NB4 (cell line): ENCODE measurements at places on chromosomes 5 and 9.

DNA sequence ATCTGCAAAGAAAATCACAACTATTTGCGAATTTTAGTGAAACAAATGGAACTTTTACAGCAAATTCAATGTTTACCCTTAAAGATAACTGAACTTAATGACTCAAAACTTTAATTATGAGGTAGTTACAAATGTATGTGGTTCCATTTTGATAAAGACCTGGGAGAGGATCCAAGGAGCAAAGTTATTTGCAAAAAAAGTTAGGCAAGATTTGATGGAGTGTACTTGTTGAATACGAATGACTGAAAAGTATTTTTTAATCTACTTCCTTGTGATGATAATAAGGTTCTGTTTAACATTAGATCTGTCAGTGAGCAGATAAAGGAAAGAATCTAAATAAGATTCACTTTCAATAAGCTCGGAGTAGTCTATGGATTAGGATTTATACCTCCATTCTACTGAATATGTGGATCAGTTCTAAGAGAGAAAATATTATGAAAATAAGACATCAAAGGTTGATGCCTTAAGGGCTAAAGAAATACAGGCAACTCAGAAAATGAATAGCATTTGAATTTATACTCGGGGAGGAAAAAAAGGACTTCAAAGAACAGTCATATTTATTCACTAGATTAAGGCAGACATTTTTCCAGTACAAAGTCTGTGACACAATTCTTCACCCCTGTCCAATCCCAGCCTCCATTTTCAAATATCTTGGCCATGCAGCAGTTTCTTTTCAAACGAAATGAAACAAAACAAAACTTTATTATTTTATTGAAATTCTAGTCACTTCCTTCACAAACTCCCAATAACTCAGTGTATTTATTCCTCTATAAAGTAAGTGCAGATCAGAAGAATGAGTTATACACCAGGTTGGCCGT is 199.8 kb downstream of the PDE4D start:
- DNase-seq = no peak

GRCh38 chr9:121813519-121814210 is 162.2 kb downstream of the DAB2IP start:
- DNase-seq = no peak

DNA sequence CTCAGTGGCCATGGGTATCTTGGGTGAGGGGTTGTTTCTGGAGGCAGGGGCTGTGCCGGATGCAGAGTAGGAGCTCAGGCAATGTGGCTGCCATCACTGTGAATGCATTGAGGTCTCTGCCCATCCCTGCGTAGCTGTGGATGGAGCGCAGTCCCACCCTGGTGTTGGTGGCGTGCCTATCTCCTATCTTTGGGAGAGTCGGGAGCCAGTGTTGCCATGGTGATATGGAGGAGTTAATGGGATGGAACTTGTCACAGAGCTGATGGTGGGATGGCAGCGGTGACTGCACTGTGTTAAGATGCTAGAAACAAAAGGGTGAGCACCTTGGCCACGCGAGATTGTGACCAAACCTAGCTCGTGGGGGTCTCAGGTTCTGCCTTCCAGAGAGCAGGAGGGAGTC is 197.3 kb downstream of the MELK start:
- no peak for DNase-seq

GRCh38 chr9:17990602-17991001 is 411.7 kb downstream of the SH3GL2 start:
- no peak for DNase-seq

- DNase-seq = no peak
These were observed 12.2 kb upstream of the TEX48 start for GRCh38 chr9:114694146-114694545.

GRCh38 chr9:108565651-108566378 is 290.0 kb downstream of the ACTL7B start:
- DNase-seq = peak; percentile 76

GRCh38 chr5:3010953-3011763 is 259.7 kb upstream of the IRX2 start:
- no peak for DNase-seq

DNA sequence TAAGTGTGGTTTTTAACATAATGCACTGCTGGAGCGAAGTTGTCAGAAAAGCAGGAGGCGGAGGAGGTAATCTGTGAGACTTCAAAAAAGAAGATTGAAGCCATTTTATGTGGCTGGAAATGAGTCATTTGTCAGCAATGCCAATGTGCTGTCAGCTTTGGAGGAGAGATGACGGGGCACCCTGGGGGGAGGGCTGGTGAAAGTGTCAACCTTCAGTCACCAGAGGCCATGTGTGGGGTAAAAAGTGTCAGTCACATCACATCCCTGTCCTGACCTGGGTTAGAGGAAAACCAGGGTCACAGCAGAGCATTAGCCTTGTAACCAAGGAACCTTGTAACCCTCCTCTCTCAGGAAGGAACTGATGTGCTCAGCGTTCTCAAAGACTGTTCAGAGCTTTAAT is 59.1 kb downstream of the TLR4 start:
- DNase-seq = no peak

GRCh38 chr5:9947944-9948343 is 301.7 kb downstream of the ATPSCKMT start:
- DNase-seq = no peak

DNA sequence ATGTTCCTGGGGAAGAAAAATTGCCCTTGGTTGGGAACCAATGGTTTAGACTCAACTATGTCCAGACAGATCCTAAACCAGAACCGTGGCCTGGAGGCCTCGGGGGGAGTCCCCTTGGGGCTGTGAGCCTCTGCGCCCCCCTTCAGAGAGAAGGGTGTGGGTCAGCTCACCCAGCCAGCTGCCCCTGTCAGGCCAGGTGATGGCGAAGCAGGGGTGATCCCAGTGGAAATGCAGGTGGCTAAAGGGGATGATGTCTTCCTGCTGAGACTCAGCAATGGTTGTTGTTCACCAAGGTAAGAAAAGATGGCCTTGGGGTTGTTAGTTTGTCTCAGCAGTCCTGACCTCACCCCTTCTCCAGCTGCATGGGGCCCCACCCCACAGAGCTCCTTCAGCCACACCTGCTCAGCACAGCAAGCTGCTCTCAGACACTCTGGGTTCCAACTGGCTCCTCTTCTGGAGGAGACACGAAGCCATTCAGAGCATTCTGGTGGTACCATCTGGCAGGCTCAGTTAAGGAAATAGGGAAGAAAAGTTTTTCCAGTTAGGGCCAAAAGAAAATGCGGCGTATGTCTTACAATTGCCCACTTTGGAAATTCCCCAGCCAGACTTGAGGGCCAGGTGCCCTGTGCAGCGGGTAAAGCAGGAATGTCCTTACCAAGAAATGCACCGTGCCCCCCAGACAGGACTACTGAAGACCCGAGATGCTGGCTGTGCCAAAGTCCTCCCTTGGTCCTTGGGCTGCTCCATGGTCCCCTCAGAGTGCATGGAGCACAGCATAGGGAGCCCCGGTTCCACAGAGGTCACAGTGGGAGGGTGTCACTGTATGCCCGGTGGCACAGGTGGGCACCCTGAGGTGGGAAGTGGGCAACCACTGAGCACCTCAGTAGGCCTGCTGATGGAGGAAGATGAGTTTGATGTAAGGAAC is 90.2 kb downstream of the NSUN2 start:
- DNase-seq = no peak

DNA sequence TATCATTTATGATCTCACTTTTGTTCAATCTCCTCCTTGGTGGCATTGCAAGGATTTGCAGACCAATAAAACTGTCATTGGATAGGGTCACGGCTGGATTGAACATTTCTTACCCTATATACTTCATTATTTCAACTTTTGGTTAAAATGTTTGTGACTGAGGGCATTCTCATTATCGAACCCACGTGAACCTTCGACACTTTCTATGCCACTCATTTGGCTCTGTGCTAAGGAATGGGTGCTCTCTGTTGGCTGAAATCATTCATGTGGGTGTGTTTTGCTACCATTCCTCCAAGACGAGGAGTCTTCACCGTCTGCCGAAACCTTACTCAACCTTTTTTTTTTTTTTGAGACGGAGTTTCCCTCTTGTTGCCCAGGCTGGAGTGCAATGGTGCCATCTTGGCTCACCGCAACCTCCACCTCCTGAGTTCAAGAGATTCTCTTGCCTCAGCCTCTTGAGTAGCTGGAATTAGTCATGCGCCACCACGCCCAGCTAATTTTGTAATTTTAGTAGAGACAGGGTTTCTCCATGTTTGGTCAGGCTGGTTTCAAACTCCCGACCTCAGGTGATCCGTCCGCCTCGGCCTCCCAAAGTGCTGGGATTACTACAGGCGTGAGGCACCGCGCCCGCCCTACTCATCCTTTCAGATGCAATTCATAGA is 62.5 kb downstream of the CSNK1A1 start:
- no peak for DNase-seq

- no peak for DNase-seq
These were observed 1.4 kb downstream of the PRR16 start for GRCh38 chr5:120465436-120465961.

DNA sequence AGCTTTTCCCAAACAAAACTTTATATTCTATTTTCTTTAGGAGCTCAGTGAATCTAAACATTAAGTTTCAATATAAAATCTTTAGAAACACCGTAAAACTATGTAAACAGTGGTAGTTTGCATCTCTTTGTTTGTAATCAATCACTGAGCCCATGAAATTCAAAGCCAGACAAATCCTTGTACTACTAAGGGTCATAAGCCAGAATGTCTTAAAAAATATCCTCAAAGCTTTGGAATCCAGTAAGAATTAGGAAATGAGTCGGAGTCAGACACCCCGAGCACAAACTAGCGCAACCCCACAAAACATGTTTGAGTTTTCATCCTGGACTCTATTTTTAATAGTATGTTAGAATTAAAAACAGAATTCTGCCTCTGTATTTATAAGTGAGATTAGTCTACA is 153.8 kb downstream of the HSPA4 start:
- no peak for DNase-seq

DNA sequence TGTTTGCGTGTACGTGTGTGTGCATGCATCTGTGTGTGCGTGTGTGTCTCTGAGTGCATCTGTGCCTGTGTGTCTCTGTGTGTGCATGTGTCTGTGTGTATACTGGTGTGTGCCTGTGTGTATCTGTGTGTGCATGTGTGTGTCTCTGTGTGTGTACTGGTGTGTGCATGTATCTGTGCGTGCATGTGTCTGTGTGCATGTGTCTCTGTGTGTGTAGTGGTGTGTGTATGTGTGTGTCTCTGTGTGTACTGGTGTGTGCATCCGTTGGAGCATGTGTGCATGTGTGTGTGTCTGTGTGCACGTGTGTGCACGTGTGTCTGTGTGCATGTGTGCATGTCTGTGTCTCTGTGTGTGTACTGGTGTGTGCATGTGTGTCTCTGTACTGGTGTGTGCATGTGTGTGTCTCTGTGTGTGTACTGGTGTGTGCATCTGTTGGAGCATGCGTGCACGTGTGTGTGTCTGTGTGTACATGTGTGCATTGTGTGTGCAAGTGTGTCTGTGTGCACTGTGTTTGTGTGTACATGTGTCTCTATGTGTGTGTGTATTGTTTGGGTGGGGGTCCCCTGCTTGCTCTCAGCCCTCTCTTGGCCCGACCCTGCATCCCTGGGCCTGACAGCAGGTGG is 23.8 kb upstream of the NOTCH1 start:
- DNase-seq = no peak
